ENCODE measurements at places on chromosomes 7 and 10.

GRCh38 chr7:119132436-119132835 is 907.9 kb downstream of the ANKRD7 start:
- no peak for DNase-seq

- no peak for DNase-seq
These were observed 66.0 kb downstream of the ENO4 start for GRCh38 chr10:116915340-116915739.

- no peak for DNase-seq
These were observed 115.9 kb downstream of the GPR85 start for GRCh38 chr7:112970771-112971170.

- DNase-seq: no peak
These were observed 782 bp downstream of the IFIT5 start for GRCh38 chr10:89414879-89415821.

DNA sequence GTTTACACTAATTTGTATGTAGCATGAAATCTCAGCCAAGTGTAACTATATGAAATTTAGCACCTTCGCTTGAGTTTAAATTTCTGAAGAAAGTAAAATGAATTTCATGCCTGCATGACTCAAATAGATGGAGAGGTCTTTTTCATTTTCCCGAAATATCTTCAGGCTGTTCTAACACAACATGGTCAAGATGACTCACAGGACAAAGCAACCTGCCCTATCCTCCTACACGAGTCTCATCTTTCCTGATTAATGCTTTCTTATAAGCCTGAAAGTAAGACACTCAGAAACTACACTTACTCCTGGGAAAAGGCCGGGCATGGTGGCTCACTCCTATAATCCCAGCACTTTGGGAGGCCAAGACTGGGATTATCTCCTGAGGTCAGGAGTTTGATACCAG is 41.2 kb downstream of the CH25H start:
- DNase-seq: no peak

- no peak for DNase-seq
These were observed 63.6 kb downstream of the INSIG1 start for GRCh38 chr7:155361346-155361680.

DNA sequence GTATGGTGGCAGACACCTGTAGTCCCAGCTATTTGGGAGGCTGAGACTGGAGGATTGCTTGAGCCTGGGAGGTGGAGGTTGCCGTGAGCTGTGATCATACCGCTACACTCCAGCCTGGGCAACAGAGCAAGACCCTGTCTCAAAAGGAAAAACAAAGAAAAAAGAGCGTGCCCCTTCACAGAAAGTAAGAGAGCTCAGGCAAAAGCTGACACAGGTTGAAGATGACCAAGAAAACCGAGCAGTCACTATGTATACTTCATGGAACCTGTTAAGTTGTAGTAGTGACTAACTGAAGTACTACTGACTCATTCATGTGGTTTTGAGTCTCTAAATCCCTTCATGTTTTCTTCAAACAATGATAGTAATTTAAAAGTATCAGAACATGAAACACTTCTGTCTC is 1.2 kb upstream of the PRRT4 start:
- no peak for DNase-seq

DNA sequence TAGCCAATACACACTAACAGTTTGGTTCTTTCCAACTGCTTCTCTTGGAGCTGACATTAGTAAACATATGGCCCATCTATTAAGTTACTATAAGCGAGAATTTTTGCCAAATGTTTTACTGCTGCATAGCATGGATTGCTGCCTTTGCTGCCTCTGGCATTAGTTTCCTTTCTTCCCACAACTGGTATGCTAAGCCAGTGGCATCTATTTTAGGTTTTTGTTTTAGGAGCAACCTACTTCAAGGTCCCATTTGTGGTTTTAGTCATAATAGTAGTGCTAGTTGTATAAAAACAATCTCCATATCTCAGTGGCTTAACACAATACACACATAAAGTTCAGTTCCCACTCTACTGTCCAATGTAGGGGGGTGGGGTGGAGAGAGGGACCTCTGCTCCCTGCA is 25.9 kb upstream of the PANK1 start:
- no peak for DNase-seq

DNA sequence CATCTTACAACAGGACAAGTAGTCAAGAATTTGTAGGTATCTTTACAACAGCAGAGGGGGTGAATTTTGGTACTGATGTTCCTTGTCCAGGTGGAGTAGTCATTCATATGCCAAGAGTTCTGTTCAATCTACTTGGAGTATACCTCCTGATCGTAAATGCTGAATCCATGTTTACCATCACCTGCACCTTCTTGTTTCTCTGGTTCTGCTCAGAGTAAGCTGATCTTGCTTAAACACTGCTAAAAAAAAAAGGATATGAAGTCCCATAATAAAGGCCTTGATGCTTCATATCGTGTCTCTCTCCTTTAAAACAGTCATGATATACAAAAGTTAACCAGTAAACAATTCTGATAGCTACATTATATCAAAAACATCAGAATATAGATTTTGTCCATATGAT is 45.3 kb upstream of the FOXP2 start:
- no peak for DNase-seq

DNA sequence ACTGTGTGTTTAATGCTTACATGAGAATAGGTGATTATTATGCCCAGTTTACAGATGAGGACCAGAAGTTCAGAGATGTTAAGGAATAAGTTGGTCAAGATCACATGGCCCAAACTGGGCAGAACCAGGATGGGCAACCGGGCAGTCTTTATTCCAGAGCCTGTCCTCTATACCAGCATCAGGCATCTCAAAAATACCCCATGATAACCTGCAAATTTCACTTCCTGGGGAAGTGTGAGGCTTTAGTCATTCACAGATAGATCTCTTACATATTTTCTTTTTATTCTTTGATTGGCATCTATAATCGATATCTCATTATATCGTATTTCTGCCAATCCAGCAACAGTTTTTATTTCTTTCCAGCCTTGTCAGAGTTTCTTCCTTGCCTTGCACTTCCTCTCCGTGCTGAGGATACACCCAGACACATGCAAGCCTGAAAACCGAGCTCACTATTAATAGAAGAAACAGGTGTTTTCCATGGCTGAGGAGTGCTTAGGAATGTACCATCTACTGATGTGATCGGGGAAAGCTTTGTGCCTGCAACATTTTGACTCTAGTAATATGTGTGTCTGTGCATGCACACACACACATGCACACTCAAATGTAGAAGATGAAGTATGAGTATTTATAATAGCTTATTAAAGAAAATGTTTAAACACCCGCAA is 82.4 kb downstream of the CREM start:
- no peak for DNase-seq

DNA sequence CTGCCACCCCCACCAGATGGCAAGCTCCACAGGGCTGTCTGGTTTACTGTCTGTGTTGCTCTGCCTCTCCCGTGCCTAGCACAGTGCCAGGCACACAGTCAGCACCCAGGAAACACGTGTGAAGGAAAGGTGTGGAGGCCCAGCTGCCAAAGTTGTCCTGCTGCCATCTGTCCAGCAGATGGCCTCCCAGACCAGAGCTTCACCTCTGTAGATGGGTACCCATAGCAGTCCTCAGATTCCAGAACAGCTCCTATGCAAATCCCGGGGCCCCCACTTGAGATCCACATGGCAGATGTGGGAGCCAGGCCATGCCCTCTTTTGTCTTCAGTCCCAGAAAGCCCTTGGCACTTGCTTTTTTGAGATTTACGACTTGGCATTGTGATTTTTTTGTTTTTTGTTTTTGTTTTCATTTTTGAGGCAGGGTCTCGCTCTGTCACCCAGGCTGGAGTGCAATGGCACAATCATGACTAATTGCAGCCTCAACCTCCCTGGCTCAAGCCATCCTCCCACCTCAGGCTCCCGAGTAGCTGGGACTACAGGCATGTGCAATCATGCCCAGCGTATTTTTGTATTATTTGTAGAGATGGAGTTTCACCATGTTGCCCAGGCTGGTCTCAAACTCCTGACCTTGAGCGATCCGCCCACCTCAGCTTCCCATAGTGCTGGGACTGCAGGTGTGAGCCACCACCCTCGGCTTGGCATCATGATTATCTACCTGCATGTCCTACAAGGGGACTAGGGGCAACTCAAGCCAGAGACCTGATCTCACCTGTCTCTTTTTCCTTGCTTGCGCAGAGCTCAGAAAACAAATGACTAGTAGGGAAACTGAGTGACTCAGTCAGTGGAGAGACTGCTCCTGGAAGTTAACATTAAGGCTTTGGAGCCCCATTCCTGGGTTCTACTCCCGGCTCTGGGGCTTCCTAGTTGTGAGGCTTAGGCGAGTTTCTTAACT is 16.9 kb upstream of the PALD1 start:
- no peak for DNase-seq

DNA sequence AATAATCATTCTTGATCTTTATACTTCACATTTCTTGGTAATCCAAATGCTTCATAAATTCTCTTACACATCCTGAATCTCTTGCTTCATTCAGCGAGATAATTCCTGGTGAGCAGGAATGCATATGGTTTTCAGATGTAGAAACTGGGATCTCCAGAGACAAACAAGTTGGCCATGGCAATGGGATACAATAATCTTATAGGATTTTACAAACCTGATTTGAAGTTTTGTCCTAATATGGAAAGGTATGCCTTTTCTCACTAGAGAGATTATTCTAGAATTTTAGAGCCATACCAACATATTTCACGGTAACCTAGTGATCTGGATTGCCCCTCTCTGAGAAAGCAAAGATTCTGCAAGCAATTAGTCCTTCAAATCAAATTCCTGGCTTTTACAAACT is 13.1 kb upstream of the TRDMT1 start:
- no peak for DNase-seq

DNA sequence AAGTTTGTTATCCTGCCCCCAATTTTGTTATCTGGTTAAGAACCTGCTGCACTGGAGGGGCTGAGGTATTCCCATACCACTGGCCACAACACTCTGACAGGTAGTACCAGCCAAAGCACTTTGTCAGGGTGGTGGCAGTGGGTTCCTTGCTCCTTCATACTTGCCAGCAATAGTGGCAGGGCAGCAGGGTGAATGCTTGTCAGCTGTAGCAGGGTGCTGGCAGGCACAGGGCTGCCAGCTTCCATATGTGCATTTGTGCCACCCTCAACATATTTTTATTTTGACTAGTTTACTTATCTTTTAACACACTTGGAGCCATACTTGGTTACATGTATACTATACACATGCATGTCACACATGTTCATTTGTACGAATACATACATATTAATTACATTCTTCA is 294.0 kb upstream of the VWC2 start:
- no peak for DNase-seq

GRCh38 chr7:116493449-116493848 is 6.1 kb upstream of the CAV2 start:
- DNase-seq: no peak

DNA sequence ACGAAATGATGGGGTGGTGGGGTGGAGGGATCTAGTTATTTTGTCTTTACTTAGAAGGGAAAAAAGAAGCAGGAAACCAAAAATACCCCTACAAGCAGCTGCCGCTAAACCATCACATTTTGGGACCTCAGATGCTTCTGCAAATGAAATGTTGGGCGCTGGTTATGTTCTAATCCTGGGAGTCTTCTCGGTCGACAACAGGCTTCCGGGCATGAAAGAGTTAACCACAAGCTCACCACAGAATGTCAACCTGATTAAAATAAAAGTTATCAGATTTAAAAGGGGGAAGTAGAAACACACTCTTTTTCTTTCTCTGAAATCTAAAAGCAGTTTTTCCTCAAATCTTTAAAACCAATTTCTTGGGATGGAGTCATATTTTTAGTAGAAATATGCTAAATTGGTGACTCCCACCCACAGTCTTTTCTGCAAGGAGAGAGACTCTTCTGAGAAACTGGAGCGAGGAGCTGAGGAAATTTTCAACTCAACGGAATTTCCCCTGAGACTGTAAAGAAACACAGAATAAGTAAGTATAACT is 16.8 kb downstream of the IL2RA start:
- no peak for DNase-seq

DNA sequence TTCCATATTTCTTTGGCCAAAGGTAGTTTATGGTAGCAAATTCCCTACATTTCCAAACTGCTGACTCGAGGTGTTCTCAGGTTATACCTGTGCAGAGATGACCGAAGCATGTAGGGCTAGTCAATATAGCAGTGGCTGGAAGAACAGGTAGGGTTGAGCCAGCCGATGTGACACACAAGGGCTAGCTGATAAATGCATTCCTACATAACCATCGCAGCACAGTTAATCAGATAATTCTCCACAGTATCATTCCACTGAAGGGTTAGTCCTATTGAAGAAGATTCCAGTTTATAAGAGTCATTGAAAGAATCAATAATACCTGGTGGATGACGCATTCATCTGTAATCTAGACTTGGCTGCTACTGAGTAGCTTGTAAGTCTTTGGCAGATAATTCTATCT is 220.0 kb downstream of the KIF20B start:
- no peak for DNase-seq

DNA sequence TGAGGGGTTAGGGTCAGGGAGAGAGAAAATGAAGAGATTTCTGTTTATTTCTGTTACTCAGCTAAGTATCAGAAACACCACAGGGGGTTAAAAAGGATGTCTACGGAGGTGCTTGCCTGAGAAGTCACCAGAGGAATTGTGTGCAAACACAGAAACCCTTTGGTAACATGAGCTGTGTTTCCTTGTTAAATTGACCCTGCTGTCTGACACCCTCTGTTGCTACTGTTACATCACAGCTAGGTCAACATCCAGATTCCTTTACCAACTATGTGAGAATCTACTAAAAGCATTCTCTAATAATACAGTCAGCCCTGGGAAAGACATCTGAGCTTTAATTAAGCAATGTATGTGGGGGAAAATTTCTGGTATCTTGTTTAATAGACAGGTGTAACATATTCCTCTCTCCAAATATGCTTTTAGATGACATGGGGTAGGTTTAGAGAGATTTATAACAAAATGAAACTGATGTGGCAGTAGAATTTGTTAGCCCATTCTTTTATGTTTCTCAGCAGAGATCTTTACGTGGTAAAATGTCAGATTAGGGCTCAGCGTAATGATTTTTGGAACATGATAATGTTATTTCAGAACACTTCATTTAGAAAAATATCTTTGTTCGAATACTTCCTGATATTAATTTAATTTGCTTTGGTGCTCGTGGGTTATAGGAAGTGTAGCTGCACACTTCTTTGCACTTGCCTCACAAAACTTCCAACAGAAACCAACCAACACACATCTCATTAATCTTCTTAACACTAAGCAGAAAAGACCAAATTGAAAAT is 168.0 kb upstream of the AHR start:
- DNase-seq: no peak

- no peak for DNase-seq
These were observed 12.6 kb downstream of the LSM5 start for GRCh38 chr7:32477649-32477980.

GRCh38 chr10:53088961-53089360 is 316.4 kb upstream of the MBL2 start:
- DNase-seq: no peak
